Aorta (tissue), 5 donors: ENCODE measurements at places on chromosomes 12 and 14. TPM values are rescaled to one million over a fixed set of nuclear protein-coding genes. Genes with fewer than 3 reads are reported as not detected.
A peak's percentile ranks its signal among the peaks of the same experiment; 100 is the strongest.

DNA sequence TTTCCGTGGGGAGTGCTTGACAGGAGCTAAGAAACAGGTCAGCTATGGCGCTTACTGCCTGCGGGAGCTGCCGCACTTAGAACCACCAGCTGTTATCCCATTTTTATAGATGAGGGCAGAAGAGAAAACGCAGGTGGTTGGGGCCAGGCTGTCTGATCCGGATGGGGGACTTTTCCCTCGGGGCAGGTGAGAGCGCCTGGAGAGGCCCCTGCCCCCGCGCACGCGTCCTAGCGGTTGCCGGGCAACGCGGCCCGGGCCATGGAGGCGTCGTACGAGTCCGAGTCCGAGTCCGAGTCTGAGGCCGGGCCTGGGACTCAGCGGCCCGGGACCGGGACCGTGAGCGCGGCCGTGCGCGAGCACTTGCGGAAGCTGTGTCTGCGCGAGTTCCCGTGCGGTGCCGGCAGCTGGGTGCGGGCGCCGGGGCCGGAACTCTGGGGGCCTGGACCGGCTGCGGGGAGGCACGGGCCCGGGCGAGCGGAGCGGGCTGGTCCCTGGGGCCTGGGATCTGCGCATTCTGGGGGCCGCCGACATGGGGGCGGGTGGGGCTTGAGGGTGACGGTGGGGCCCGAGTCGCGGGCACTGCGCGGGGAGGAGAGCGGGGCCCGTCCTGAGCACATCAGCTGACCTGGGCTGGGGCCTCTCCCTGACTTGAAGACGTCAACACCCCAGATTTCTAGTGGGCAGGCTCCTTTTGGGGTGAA lies at the start of gene LRRC43:
LRRC43 (plus strand) TSS at position 237 of the 701 bp plus-strand sequence; CDS start at position 259, 22 bp downstream.
- DNase-seq, result peak; percentile 82

TAS2R7 gene
- not detected for total RNA-seq

- DNase-seq, result no peak
Measured at GRCh38 chr14:70971560-70971959, 64.3 kb downstream of the PCNX1 start.

DENR gene
- 27.0 TPM for total RNA-seq

DNA sequence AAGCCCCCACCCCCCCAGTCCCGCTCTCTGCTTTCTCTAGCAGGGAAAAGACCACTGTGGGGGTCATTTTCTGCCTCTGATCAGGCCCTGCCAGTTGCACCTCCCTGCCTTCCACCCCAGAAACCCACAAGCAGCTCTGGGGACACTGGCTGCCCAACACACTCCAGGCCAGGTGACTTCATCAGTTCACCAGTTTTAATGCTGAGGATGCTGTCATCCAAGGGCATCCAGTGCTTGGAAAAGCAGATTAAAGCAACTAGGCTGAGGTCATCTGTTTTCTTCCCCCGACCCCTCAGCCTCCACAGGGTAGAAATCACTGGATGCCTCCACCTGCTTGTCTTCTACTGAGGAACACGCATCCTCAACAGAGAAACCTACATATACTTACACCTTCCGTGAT lies 282.4 kb downstream of the DPF3 start:
- DNase-seq, result no peak

GRCh38 chr12:120670667-120671066 lies 16.3 kb upstream of the MLEC start:
- DNase-seq, result no peak

TEX52 gene
- total RNA-seq, result not detected

- DNase-seq, result peak; percentile 80
Measured at GRCh38 chr12:47078733-47079467, 521 bp upstream of the PCED1B start.

- no peak for DNase-seq
Measured at GRCh38 chr14:78412475-78412874, 242.3 kb downstream of the NRXN3 start.

GRCh38 chr12:52525661-52526499 lies 5.7 kb upstream of the KRT5 start:
- DNase-seq, result no peak

DNA sequence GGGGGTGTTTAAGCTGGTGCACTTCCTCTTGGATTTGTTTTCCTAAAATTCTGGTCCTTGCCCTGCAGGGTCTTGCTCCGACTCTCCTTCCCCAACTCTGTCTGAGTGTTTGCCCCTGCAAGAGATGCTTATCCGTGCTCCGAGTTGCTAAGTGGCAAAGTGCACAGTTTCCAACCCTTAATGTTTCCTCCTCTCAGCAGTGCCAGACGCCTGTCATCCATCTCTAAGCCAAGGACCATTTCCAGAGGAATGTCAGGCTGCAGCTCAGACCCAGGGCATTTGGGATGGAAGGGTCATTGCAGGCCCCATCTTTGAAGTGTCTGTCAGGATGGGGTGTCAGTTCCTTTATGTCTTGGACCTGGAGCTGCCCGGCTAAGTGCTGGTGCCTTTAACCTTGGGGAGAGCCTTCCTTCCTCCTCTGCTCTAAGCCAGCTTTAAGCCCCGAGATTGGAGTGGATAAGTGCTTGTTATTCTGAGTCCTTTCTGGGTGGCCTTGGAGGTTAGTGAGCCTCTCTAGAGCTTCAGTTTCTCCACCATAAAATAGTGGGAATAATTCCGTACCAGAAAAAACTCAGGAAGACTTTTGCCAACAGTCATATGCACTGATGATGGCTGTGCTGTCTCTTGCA lies 15.0 kb downstream of the WNT5B start:
- no peak for DNase-seq

DNA sequence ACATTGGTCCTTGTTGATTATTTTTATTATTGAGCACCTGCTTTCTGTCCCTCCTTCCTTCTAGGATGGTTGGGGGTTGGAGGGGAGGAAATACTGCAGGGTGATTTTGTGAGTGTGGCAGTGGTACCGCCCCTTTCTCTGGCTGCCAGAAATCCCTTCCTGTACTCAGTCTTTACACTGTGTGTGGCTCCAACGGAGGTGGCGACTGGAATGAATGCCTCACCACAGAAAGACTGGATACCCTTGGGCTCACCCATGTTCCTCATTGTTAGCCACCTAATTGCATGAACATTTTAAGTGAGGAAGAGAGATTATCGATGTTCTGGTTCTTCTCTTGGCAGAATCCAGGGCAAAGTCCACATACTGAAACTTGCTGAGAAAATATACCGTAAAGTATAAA lies 272.0 kb upstream of the E2F7 start:
- DNase-seq, result no peak

TMEM229B gene
- total RNA-seq, result 4.8 TPM

GRCh38 chr12:57370696-57371095 lies 60.1 kb downstream of the R3HDM2 start:
- DNase-seq, result no peak

DNA sequence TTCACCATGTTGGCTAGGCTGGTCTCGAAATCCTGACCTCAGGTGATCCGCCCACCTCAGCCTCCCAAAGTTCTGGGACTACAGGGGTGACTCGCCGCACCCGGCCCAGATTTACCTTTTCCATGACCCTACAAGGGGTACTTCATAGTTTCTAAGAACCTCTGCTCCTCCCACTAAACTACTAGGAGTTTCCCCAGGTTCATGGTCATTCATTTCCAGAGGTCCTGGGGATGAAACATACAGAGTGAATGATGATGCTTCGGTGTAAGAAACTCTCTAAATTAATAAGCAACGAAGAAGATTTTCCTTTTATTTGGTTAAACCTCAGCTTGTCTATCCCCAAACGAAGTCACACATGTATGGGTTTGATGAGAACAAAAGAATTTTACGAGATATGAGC lies 56.9 kb downstream of the AMN start:
- peak; percentile 39 for DNase-seq

CEBPE gene
- total RNA-seq, result 0.33 TPM

DNA sequence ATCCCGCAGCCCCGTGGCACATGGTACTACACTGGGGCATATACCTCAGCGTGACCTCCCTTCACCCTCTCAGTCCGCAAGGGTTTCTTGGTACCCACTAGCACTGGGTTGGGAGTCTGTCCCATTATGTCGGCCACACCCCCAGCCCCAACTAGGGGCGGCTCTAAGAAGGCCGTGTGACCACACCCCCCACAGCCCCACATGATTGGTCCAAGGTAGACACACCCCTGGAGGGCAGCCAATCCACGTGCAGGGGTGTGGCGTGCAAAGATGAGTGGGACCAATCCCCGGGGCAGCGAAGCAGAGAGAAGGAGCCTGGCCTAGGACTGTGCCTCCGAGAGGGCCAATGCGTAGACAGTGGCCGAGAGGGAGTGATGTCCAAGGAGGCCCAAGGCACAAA lies 34.6 kb upstream of the BEGAIN start:
- peak; percentile 34 for DNase-seq

DNA sequence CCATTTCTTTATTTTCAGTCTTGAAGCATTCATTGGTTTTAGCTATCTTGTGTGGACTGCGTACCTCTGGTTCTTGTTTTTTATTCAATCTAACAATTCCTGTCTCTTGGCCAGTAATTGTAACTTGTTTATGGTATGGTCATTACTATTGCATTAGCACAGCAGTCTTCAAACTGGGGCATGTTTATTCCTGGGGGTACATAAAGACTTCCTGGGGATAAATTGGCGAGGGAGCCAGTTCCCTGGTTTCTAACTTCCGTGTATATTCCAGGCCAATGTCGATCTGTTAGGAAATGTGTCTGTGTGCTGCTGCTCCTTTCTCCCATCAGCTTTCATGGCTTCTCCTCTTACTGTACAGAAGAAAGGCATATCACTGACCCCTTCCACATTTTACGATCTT lies 13.7 kb upstream of the EVL start:
- no peak for DNase-seq

LPCAT3 gene
- total RNA-seq, result 33.2 TPM

NOS1 gene
- total RNA-seq, result 0.19 TPM

- DNase-seq, result no peak
Measured at GRCh38 chr12:51626629-51627028, 35.6 kb downstream of the SCN8A start.

PSMA3 gene
- 136 TPM for total RNA-seq
